Fibroblast of skin of left quadriceps (primary cell): ENCODE measurements at places on chromosomes 6 and 20.

GRCh38 chr6:38856492-38856891 lies 141.4 kb downstream of the DNAH8 start:
- no peak for DNase-seq

GRCh38 chr6:106702046-106702445 lies 72.7 kb downstream of the QRSL1 start:
- no peak for DNase-seq

DNA sequence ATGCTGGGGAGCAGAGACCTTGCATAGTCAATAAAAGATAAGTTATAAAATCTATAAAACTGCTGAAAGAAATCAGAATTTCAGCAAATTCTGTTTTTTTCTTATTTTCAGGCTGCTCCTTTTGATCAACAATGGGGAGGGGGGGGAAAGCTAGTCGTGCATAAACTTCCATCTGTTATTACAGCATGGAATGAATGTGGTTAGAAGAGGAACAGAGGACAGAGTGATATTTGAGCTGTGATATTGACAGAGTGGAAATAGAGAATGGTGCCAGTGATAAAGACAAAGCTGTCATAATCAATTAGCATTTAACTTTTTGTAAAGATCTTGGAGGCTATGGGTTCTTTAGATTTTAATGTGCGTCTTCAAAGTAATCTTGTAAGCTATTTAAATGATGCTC lies 43.4 kb upstream of the QKI start:
- no peak for DNase-seq

- no peak for DNase-seq
These were observed 5.1 kb downstream of the COX4I2 start for GRCh38 chr20:31642837-31643236.

DNA sequence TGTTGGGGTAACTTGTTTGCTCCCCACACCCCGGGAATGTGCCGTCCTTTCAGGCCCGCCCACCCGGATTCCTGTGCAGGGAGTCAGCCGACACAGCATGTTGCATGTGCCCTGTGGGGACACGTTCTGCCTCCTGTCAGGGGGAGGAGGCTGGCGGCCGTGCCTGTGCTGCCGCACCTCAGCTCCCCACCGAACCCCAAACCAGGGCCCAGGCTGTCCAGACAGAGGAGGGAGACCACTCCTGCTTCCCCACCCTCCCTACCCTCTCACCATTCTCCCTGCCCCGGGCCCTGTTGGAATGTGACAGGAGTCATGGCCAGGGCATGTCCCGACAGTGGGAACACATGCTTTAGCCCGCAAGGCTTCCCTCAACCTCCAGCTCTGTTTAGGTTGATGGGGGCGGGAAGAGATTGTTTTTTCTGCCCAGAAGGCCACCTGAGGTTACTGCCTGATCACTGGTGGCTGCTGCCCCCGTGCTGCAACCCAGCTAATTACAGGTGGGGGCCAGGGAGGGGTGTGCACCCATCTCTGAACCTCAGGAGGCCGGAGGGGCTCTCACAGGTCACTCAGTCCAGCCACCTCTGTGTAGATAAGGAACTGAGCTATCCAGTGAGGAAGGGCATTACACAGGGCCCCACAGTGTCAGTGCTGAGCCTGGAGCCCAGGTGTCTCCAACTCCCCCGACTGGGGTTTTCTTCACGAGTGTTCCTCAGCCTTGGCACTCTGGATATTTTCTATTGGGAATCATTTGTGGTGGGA lies 13.6 kb downstream of the LRRC73 start:
- no peak for DNase-seq

DNA sequence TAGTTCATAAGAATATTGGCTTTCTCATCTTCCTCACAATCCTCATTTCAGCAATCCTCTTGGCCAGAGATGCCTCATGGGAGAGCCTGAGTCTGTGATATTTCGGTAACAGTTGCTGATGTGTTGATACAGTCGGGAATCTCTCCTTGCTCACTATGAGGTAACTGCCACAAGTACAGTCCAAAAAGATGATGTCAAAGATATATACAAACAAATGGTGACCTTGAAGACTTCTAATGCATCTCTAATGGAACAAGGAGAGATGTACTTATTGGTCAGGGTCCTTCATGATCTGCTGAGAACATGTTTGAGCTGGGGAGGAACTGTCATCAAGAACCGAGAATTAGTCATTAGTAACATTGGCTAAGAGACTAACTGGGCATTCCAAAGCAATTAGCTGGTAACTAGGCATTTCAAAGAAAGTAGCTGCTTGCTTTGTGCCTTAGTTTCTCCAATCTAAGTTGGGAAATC lies 56.1 kb downstream of the FILIP1 start:
- DNase-seq: no peak
